A172 (cell line): ENCODE measurements at places on chromosomes 3 and 15.

DNA sequence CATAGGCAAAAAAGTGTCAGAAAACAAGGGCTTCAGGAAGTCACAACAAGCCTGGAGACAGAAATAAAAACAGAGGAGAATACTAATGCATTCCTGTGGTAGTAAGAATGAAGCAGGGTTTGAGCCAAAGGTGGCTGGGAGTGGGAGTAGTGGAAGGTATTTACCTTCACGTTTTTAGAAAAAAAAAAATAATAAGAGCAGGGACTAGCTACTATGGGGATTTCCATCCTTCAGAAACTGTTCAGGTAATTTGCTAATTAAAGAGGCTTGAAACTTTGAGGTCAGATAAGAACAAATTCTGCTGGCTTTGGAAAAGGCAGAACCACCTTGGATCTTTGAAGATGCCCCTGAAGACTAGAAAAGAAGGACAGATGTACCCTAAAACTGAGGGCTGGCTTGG, 18.4 kb downstream of the ILDR1 start:
- no peak for DNase-seq

- DNase-seq: no peak
Observed at GRCh38 chr3:127961124-127961523, 46.1 kb downstream of the KBTBD12 start.

DNA sequence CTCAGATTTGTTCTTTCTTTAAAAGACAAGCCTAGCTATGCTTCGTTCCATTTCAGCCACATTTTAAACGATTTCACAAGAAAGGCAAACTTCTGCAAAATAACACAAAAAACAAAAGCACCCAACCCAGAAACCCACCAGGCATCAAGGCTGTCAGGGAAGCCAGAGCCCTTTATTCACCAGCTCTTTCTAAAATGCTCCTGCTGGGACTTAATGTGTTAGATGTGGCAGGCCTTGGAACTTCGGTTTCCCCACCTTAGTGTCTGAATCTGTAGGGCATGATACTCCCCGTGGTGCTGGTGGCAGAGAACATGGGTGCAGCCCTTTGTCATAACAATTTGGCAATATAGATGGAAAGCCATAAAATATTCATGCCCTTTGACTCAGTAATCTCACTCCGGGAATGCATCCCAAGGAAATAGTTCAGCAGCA, 56.8 kb upstream of the LCTL start:
- no peak for DNase-seq

DNA sequence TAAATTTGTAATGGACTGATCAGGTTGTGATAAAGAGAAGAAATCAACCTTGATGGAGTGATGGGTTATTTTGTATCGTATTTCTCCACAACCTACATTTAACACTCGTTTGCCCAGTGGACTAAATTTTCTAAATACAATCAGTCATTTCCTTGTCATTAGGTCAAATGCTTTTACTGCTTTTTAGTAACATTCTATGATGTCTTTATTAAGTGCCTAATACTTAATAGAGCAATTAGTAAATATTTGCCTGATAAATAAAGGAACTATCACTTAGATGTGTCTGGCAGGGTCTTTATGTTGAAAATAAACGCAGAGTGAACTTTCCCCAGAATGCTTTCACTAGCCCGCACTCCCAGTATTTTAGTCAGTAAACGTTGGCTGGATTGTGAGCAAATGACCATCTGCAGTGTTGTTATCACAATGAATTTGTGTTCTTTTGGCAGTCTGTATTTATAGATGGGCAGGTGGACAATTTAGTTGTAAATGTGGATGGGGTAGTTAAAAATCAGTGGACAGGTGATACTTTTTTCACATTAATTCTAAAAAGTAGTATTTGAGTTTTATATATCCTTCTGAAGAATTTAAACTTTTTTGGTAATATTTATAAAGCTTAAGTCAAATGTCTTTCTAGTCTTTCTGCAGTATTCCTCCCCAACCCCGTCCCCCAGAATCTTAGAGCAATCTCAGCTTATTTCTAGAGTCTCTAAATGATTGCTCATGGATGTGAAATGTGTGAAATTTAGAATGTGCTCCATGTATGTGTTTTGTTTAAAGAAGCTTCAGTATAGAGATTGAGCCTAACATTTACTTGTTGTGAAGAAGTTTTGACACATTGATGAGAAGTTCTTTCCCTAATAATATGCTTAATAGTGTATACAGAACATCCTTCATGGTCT, 4.9 kb downstream of the USP3 start:
- DNase-seq: no peak

GRCh38 chr15:98903377-98904018, 104.1 kb downstream of the PGPEP1L start:
- DNase-seq: peak; percentile 45

DNA sequence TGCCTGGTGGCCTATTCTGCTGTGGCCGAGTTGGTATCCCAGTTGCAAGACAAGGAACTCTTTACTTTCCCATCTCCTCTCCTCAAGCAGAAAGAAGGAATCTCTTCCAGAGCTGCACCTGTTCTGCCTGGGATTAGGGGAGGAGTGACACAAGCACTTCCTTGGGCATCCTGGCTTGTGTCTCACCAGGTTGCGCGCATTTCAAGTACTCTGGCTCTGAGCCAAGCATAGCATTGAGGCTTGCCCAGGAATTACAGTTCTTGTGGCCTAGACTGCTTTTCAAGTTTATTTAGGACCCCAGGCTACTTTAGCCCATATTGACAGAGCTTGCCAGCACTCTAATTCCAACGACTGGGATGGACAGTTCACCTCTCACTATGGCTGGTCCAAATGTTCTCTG, 150.5 kb downstream of the RSRC1 start:
- no peak for DNase-seq

DNA sequence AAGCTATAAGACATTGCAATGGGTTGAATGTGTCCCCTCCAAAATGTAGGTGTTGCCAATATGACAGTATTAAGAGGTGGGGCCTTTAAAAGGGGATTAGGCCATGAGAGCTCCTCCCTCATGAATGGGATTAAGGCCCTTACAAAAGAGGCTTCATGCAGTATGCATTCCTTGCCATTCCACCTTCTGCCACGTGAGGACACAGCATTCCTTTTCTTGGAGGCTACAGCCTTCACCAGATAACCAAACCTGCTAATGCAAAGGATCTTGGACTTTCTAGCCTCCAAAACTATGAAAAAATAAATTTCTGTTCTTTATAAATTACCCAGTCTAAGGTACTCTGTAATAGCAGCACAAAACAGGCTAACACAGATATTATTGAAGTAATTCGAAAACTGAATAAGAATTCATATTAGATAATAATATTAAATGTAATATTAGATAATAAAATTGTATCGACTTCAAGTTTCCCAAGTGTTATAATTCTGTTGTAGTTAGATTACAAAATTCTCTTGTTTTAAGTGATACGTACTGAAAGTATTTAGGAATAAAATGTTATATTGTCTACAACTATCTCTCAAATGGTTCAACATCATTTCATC, 29.4 kb upstream of the ATP8B4 start:
- peak; percentile 76 for DNase-seq

- no peak for DNase-seq
Observed at GRCh38 chr15:58864602-58865424, 68.7 kb downstream of the SLTM start.

- peak; percentile 45 for DNase-seq
Observed at GRCh38 chr15:68550498-68551295, 28.1 kb upstream of the CORO2B start.

GRCh38 chr15:88788816-88789215, 14.4 kb upstream of the ACAN start:
- no peak for DNase-seq

GRCh38 chr15:67543348-67543718, 830 bp downstream of the MAP2K5 start:
- peak; percentile 19 for DNase-seq

GRCh38 chr15:60544581-60545264, 65.8 kb upstream of the ICE2 start:
- DNase-seq: no peak

GRCh38 chr15:99906793-99907192, 173.6 kb upstream of the LYSMD4 start:
- DNase-seq: no peak

GRCh38 chr3:17384567-17385296, 357.7 kb downstream of the TBC1D5 start:
- DNase-seq: no peak

GRCh38 chr15:100230784-100231183, 111.0 kb downstream of the ADAMTS17 start:
- no peak for DNase-seq
